ENCODE measurements at places on chromosomes 2 and 18. TPM values are rescaled to one million over a fixed set of nuclear protein-coding genes. Genes with fewer than 3 reads are reported as not detected.

Gene RGPD6
- total RNA-seq, result 44.7 TPM

Gene GNLY
- not detected for total RNA-seq

Gene GALNT3
- total RNA-seq, result 0.09 TPM

Gene SPP2
- not detected for total RNA-seq

Gene HADHA
- 153 TPM for total RNA-seq
